ENCODE measurements at places on chromosomes 11 and 22.

- no peak for DNase-seq
Measured at GRCh38 chr11:45023065-45023365, 72.3 kb upstream of the TP53I11 start.

DNA sequence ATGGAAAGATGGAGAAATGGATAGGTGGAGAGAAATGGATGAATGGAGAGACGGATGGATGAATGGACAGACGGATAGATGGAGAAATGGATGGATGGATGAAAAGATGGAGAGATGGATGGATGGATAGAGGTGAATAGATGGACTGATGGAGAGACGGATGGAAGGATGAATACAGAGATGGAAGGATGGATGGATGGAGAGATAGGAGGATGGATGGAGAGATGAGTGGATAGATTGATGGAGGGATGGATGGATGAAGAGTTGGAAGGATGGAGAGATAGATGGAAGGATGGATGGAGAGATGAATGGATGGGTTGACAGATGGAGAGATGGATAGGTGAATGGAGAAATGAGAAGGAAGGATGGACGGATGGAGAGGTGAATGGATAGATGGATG, 63.7 kb downstream of the FLRT1 start:
- no peak for DNase-seq

DNA sequence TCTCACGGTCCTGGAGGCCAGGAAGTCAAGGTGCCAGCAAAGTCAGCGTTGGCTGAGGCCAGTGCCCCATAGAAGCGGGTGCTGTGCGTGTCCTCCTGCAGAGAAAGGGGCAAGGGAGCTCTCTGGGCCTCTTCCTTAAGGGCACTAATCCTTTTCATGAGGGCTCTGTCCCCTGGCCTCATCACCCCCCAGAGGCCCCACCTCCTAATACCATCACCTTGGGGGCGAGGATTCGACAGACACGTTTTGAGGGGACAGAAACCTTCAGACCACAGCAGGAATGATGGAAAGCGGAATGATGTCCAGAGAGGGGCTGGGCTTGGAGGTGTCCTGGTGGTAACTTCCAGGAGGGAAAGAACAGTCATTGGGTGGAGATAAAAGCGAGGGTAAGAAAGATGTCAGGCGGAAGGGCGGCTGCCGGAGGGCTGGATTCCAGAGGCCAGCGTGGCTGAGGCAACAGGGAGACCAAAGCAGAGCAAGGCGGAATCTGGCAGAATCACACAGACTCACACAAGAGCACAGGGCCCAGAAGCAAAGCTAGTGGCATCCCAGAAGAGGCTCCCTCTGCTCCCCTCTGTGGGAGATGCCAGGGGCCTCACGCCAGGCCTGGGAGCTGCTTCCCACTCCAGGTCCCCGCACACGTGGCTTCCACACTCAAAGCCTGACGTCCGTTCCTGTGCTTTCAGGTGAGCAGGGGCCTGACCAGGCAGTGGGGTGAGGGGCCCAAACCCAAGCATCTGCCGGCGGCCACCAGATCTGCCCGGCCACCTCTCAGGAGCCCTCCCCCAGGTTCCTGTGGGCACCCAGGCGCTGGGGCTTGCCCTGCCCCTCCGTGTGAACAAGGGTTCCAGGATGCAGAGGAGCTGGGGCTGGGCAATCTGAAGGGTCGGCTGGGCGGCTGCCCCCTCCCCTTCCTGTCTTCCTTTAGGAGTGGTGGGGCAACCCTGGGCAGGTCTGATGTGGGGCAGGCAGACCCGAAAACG, 784.5 kb downstream of the BRD1 start:
- no peak for DNase-seq

DNA sequence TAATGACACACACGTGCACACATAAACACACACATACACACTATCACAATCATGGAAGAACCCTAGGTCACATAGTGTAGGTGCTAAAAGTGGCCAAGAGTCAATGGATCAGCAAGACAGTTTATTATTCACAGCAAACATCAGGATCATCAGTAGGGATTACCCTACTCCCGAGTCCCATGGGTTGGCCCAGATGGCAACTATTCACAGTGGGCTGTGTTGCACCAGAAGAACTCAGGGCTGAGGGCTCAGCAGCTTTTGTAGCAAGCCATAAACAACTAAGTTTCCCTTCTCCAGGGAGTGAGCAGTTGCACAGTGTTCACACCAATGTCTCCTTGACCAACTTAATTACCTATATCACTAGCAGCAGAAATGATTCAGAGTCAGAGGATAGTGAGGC, 20.8 kb downstream of the PRDM11 start:
- no peak for DNase-seq

DNA sequence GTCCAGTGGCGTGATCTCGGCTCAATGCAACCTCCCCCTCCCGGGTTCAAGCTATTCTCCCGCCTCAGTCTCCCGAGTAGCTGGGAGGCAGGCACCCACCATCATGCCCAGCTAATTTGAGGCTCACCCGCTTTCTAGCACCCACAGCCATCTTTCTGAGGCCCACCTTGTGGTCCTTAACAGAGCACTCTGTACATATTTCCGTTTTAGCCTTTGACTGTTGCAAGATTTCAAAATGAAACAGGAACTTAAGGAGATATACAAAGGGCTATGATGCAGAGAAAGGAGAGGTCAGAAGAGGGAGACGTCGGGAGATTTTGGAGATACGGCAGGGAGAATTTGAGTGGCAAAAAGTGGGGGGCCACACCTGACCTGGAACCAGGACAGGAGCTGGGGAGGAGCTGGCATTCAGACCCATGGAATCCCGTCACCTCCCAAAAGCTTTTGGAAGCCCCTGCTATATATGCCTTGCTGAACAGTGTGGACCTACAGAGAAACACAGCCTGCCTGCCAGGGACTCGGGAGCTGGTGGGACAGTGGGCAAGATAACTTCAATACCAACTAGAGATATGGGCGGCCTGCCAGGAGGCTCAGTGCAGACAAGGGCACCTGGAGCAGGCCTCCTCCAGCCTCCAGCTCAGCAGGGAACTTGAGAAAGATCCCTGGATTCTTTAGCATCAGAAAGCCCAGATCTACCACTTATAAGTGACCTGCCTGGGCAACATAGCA, 8.0 kb upstream of the CLCF1 start:
- no peak for DNase-seq

GRCh38 chr11:92657226-92657625, 312.2 kb upstream of the MTNR1B start:
- DNase-seq: no peak

DNA sequence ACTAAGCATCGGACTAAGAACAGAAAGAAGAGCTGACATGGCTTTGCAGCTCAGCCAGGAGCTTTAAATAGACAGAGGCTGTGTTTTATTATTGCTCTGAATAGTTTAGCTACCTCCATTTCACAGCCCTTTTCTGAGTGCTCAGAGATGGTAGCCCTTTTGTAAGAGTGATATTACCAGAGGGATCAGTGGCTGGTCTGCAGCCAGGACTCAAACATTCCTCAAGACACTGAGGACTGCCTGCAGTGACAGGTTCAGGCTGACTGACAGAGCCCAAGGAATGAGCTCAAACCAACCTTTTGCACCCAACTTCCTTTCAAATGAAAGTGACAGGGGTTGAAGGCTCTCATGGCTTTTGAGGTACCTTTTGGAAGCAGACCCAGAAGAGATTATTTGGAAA, 189.0 kb downstream of the DDX10 start:
- peak; percentile 9 for DNase-seq

DNA sequence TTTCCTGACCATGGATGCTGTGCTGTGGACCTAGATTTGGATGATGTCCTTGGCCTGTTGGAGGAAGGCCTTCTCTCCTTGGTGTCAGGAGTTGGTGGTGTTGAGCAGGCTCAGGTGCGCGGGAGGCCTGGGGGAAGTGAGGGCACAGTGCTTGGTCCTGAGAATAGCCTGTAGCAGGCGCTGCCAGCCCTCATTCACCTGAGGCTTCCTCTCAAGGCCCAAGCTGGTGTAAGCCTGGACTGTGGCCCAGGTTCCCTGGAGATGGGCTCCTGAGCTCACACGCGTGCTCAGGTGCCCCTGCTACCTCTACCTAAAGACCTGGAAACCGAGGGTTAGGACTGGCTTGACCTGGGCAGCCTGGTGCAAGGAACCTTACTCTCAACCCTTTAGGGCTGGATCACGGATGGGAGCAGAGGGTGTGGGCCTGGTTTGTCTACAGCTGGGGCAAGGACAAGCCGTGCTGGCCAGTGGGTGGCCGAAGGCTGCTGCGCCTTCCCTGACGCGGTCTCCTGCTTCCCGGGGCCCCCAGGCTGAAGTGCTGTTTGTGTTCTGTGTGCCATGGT, 7.8 kb upstream of the GRAMD4 start:
- no peak for DNase-seq

DNA sequence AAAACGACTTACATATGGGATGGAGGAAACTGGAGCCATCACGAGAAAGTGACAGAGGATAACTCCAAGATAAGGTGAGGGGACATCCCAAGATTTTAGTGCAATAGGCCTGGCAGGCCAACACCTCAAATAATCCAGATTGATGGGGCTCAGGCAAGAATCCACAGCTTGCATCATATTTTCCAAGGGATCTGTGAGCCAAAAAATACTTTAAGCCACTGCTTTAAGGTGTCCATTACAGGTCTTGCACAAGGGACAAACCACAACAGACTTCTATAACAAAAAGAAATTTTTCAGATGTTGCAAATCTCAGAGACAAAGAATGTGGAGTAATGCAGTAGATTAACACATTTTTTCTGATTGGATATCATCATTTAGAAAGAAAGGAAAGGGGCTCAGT, 45.6 kb downstream of the DENND5A start:
- DNase-seq: no peak

GRCh38 chr11:27347359-27348339, 15.4 kb downstream of the CCDC34 start:
- DNase-seq: no peak

DNA sequence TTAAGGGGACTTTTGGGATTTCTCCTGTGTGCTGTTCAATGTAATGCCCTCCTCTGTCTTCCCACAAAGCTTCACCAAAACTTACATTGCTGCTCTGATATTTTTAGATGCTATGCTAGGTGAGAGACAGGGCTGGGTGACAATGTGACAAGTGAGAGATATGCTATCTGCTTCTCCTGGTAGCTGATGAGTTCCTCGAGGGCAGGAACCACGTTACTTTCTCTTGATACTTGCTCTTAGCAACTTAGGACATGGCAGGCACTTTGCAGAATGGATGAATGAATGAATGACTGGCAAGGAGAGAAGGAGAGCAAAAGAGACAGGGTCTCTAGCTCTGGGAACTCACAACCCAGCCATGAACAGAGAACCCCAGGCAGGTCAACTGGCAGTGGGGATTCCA, 115.4 kb downstream of the C11orf58 start:
- no peak for DNase-seq

GRCh38 chr22:21102659-21103267, 57.0 kb downstream of the LRRC74B start:
- peak; percentile 70 for DNase-seq

GRCh38 chr11:66728038-66728692, 851 bp downstream of the SPTBN2 start:
- no peak for DNase-seq

GRCh38 chr11:84671325-84671999, 955.7 kb downstream of the DLG2 start:
- no peak for DNase-seq

DNA sequence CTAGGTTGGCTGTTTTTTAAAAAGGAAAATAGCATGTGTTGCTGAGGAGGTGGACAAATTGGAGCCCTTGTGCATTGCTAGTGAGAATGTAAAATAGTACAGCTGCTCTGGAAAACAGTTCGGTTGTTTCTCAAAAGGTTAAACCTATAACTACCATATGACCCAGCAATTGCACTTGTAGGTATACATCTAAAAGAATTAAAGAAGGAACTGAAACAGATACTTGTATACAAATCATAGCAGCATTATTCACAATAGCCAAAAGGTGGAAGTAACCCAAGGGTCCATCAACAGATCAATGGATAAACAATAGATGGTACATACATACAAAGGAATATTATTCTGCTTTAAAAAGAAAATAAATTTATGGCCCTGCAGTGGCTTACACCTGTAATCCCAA, 111.4 kb downstream of the CSTPP1 start:
- DNase-seq: no peak

DNA sequence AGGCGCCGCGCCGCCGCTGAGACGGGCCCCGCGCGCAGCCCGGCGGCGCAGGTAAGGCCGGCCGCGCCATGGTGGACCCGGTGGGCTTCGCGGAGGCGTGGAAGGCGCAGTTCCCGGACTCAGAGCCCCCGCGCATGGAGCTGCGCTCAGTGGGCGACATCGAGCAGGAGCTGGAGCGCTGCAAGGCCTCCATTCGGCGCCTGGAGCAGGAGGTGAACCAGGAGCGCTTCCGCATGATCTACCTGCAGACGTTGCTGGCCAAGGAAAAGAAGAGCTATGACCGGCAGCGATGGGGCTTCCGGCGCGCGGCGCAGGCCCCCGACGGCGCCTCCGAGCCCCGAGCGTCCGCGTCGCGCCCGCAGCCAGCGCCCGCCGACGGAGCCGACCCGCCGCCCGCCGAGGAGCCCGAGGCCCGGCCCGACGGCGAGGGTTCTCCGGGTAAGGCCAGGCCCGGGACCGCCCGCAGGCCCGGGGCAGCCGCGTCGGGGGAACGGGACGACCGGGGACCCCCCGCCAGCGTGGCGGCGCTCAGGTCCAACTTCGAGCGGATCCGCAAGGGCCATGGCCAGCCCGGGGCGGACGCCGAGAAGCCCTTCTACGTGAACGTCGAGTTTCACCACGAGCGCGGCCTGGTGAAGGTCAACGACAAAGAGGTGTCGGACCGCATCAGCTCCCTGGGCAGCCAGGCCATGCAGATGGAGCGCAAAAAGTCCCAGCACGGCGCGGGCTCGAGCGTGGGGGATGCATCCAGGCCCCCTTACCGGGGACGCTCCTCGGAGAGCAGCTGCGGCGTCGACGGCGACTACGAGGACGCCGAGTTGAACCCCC, 798 bp downstream of the BCR start:
- DNase-seq: peak; percentile 26

GRCh38 chr11:11036848-11037732, 179.2 kb upstream of the ZBED5 start:
- peak; percentile 63 for DNase-seq

- no peak for DNase-seq
Measured at GRCh38 chr11:83538286-83538685, 252.1 kb upstream of the CCDC90B start.

DNA sequence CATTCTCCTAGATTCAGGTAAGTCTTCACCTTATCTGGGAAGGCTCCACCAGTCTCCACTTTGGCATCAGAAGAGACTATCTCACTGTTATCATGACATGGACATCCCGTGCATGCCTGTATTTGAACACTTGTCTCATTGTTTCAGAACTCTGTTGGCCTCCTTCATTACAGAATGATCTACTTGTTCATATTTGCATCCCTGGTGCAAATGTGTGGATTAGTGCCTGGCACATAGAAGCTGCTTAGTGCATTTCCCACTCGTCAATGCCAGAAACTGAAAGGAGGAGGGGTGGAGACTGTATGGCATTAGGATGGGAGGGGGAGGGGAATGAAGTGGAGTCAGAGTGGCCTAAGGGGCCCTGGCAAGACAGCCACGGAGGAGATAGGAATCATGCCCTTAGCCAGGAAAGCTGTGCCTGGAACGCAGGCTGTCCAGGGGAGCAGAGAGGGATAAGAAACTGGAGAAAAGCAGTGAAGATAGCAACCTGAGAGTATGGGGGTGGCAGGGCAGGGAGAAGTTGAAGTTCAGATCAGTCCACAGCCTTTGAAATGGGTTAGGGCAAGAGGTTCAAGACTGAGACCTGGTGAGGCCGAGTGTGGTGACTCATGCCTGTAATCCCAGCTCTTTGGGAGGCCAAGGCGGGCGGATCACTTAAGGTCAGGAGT, 53.8 kb upstream of the CAPRIN1 start:
- no peak for DNase-seq

- no peak for DNase-seq
Measured at GRCh38 chr11:11980841-11981308, 27.6 kb downstream of the DKK3 start.
